ENCODE measurements at places on chromosomes 16 and 17. TPM values are rescaled to one million over a fixed set of nuclear protein-coding genes. Genes with fewer than 3 reads are reported as not detected.

DNA sequence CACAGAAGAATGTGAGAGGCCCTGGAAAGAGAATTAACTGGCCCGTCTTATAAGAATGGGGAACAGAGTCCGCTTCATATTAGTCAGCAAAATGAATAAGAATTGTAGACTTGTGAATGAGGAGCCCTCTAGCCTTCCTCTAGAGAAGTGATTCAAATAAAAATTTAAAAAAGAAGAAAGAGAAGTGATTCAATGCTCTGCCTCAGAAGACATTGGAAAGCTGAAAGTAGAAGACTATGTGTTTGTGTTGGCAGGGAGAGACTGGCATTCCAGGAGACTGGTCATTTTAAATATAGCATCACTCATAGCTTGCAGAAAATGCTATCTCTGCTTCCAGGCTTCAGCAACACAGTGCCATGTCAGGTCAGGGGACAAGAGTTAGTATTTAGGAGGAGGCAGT lies 190.6 kb upstream of the HS3ST3A1 start:
- DNase-seq: no peak

DNA sequence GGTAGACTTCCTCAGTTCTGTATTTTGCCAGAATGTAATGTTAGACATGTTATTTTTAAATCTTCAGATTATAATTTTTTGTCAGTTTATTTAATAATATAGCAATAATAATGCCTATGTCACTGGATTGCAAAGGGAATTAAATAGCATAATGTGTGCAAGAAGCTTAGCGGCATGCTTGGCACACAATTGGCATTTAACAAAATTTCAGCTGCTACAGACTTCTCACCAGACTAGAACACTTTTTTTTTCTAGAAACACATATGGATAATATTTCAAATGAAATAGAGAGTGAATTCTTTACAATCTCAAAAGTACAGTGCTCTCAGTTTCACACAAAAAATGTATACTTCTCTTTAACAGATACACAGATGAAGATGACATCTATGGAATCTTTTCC lies 757.4 kb downstream of the CDH11 start:
- no peak for DNase-seq

- no peak for DNase-seq
Observed at GRCh38 chr17:62998166-62998565, 32.1 kb downstream of the TANC2 start.

KRT40 gene
- not detected for total RNA-seq

HASPIN gene
- total RNA-seq: 0.31 TPM
